ENCODE measurements at places on chromosomes 7 and 10. TPM values are rescaled to one million over a fixed set of nuclear protein-coding genes. Genes with fewer than 3 reads are reported as not detected.

Gene PSD
- 3.6 TPM for total RNA-seq

Gene CALML3
- not detected for total RNA-seq

Gene PLCE1
- 0.02 TPM for total RNA-seq

Gene APBB1IP
- 55.9 TPM for total RNA-seq

Gene DNAAF5
- 55.5 TPM for total RNA-seq

Gene DNAH11
- total RNA-seq: not detected

Gene GLCCI1
- total RNA-seq: 11.0 TPM

Gene RHOBTB1
- total RNA-seq: not detected

Gene PDE6C
- total RNA-seq: not detected

Gene RBP3
- total RNA-seq: not detected

Data from activated CD8-positive, alpha-beta memory T cell treated with anti-CD3 and anti-CD28 coated beads for 36 hours (primary cell).